Stimulated activated CD4-positive, alpha-beta T cell treated with anti-CD3 and anti-CD28 coated beads, Interleukin-12 subunit alpha, Interleukin-12 subunit beta, amount 100 ng/mL, for 24 hours (primary cell): ENCODE measurements at places on chromosomes 5 and 9.

GRCh38 chr5:43302481-43302880 lies 10.7 kb downstream of the HMGCS1 start:
- no peak for DNase-seq

DNA sequence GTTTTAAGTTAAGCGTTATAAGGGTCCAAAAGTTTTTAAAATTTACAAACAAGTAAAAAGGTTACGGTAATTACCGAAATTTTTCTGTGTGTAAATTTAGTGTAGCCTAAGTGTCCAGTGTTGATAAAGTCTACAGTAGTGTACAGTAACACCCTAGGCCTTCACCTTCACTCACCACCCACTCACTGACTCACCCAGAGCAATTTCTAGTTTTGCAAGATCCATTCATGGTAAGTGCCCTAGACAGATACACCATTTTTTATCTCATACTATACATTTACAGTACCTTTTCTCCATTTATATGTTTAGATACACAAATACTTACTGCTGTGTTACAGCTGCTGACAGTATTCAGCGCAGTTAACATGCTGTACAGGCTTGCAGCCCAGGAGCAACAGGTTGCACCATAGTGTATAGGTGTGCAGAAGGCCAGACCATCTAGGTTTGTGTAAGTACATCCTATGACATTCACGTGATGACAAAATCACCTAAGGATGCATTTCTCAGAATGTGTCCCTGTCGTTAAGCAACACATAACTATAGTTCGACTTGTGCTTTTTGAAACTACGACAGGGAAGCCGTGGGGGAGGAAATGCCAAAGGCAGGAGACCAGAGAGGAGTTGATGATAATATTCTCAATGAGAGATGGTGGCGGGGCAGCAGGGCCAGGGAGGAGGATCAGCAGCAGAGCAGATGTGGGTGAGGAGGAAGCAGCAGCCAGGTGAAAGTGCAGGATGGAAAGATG lies 48.6 kb downstream of the PSMB7 start:
- DNase-seq: no peak

DNA sequence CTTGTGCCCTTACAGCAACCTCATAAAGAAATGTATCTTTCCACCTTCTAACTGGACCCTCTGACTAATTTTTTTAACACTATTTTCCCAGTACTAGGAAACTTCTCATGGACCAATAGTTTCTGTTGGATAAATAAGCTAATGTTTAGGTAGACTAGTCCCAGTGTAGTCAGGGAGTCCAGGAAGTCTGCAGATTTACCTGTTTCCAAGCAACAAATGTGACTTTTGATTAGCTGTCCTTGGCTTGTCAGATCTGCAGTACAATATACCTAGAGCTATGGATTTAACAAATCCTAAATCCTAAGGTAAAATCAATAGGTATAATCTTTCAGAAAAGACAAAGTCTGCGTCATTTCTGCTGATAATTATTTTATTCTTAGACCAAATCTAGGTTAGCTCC lies 55.7 kb downstream of the FAM174A start:
- DNase-seq: no peak

DNA sequence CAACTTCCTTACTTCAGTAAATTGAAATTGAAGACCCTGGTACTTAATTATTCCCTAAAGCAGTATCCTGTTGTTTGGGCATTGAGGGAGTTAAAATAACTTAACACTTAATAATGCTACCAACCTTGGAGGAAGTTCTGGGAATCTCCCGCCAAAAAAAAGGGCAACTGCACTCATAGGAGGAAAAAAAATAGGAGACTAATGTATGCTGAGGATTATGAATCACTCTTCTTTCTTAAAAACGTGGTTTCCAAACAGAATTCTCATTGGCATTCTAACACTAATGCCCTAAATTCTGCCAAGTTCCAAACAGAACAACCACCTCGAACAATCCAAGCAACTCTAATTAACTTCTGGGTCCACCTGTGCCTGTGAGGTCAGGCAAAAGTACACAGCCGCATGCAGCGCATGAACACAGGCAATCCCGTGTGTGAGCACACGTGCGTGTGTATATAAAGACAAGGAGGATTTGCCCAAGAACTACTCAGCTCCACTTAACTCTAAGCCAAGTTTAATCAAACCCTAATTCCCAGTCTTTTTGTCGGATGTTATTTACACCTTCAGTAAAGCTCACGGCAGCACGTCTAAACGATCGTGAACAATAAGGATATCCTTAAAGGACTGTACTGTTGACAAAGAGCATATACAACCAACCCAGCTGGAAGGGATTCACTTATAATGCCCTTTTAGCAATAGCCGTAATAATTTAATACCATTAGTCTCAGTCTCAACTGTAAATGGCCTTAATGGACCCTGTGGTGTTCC lies 78.4 kb downstream of the EBF1 start:
- DNase-seq: no peak

GRCh38 chr9:27504259-27504658 lies 19.8 kb upstream of the IFNK start:
- no peak for DNase-seq

GRCh38 chr5:142307146-142307890 lies 17.5 kb downstream of the SPRY4 start:
- DNase-seq: no peak

- DNase-seq: no peak
These were observed 343 bp downstream of the LMX1B start for GRCh38 chr9:126614088-126614454.

GRCh38 chr9:126236273-126236672 lies 90.4 kb upstream of the MVB12B start:
- no peak for DNase-seq

- DNase-seq: no peak
These were observed 70.5 kb upstream of the PTCH1 start for GRCh38 chr9:95587021-95587964.

DNA sequence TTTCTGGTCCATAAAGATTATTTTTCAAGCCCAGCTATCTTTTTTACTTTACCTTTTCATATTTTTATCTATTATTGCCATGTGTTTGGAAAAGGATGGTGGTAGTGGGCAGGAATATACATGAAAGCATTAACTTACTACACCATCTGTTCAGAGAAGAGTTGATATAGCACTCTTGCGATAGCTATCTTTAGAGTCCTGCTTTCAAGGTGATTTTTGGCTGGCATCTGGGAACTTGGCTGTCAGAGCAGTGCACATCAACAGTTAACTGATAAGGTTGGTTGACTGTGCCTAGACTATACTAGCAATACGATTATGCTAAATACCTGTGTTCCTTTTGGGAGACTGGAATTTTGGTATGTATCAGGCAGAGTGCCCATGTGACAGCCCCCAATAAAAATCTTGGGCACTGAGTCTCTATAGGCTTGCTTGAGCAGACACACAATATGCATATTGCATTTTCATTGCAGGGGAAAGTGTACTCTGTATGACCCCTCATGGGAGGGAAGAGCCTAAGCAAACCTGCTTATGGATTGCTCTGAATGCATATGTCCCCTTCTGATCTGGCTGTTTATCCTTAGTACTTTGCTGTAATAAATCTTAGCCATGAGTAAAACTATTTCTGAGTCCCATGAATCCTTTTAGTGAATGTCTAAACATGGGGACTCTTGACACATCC lies 227.6 kb upstream of the C9orf72 start:
- no peak for DNase-seq

- DNase-seq: no peak
These were observed 34.7 kb upstream of the ADRB2 start for GRCh38 chr5:148791696-148792095.

DNA sequence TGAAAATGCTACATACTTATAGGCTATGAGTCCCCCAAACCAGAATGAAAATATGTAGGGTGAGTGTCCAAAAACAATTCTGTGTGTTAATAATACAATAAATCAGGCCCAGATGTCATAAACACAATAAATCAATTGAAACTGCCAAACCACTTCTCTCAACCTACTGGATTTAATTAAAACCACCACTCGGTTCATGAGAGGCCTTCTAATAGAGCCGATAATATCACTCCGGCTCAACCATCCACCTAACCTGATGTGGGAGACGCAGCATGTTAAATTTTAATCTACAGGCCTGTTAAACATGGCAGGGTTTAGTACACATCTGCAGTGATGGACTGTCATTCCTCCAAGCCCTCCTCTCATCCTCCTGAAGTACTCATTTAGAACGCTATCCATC lies 734.5 kb upstream of the ZNF608 start:
- no peak for DNase-seq

DNA sequence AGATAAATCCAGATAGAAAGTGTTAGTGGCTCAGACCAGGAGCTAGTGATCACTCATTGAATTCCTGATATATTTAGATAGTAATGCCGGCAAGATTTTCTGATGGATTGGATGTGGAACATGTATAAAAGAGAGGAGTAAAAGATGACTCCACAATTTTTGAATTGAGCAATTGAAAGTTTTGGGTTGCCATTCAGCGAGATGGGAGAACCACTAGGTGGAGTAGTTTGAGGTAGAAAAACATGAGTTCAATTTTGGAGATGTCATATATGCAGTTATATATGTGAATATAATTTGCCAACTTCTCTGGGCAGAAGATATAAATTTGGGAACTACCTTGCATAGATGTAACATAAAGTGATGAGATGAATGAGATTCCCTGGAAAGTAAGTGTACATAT lies 502.5 kb upstream of the SEMA6A start:
- DNase-seq: no peak

- no peak for DNase-seq
These were observed 102.2 kb upstream of the SLCO6A1 start for GRCh38 chr5:102600964-102601363.

GRCh38 chr5:161676103-161676502 lies 9.4 kb upstream of the GABRA6 start:
- no peak for DNase-seq

- no peak for DNase-seq
These were observed 5.5 kb downstream of the FOXB2 start for GRCh38 chr9:77024776-77025545.

- DNase-seq: no peak
These were observed 68.1 kb upstream of the FBXL7 start for GRCh38 chr5:15431923-15432322.

DNA sequence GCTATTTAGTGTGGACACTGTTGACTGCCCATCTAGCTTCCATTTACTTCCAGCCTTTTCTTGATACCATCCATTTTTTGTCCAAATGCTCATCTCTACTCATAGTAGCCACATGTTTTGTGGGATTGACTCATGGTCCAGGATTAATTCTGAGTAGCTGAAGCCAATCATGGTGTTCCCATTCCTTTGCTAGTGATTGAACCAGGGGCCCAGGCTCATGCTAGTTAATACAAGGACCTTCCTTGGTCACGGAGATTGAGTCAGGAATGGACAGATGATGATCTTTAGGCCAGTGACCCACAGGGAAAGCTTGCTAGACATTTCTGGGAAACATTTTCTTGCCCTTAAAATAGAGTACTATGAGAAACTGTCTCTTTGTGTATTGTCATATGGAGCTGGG lies 272.9 kb upstream of the RIOK2 start:
- DNase-seq: no peak

DNA sequence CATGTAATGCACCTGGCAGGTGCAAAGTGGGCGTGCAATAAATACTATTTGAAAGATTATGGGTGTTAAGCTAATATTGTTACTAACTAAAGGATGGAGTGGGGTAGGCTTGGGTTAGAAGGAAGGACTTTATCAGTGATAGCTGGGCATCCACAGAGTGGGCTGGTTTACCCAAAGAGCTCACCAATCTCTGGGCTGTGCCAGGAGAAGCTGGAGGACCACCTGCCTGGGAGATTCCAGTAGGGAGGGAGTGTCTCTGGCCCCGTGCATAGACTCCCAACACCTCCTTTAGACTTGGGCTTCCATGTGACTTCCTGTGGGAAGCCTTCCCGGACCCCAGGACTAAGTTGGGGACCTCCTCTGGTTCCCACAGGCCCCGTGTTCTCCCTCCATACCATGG lies 5.6 kb upstream of the URM1 start:
- no peak for DNase-seq

- no peak for DNase-seq
These were observed 1342.8 kb upstream of the WWC1 start for GRCh38 chr5:166948679-166949078.

DNA sequence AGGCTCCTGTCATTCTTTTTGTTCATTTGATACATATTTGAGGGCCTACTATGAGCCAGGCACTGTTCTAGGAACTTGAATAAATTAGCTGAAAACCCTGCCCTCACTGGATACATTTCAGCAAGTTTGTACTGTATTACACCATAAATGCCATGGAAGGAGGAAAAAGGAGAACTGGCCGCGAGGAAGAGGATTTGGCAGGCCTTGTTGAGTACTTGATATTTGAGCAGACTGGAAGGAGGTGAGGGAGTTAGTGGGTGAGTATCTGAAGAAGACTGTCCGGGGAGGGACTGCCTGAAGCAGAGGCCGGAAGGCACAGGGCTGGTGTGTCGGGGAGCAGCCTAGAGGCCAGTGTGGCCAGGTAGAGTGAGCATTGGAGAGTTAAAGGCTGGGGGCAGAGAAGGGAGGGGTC lies 4.5 kb downstream of the SNX30 start:
- no peak for DNase-seq

DNA sequence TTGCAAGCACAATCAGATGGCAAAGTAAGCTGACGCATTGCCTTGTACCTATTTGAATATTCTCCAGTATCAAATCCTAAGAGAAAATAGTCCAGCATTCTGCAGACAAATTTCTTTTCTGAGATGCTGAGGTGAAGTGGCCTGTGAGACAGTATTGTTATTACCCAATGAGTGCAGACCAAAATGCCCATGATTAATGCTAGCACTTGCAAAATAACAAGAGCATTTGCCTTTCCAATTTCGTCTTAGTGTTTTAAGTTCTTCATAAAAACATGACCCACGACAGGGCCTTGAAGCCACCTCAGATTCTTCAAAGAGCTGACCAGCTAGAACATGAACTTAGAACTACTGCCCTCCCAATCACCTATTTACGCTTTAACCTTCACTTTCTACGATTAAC lies 2.6 kb upstream of the IQGAP2 start:
- DNase-seq: no peak

GRCh38 chr9:129287619-129288305 lies 109.7 kb upstream of the IER5L start:
- DNase-seq: no peak

- no peak for DNase-seq
These were observed 90.1 kb upstream of the DMRT1 start for GRCh38 chr9:751137-752051.

GRCh38 chr5:125634216-125634835 lies 788.9 kb upstream of the GRAMD2B start:
- DNase-seq: no peak

GRCh38 chr5:97097326-97098230 lies 44.8 kb downstream of the LIX1 start:
- no peak for DNase-seq

DNA sequence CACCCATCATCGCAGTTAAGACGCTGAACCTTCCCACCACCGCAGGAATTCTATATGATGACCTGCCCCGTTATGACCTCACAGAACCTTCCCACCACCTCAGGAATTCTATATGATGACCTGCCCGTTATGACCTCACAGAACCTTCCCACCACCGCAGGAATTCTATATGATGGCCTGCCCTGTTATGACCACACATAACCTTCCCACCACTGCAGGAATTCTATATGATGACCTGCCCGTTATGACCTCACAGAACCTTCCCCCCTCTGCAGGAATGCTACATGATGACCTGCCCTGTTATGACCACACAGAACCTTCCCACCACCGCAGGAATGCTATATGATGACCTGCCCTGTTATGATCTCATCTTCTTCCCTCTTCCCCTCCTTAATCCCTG lies 64.3 kb downstream of the IRX1 start:
- no peak for DNase-seq

GRCh38 chr9:135536216-135536615 lies 9.7 kb upstream of the OBP2A start:
- DNase-seq: no peak

GRCh38 chr5:172817664-172818063 lies 16.4 kb upstream of the ERGIC1 start:
- DNase-seq: no peak

- no peak for DNase-seq
These were observed at the start of gene SLC45A2 for GRCh38 chr5:33984671-33985124. Gene SLC45A2, minus strand, starts transcription at chr5:33984693. Its CDS starts 110 bp downstream, at chr5:33984583.
